ENCODE measurements at places on chromosomes 13 and 19.
A peak's percentile ranks its signal among the peaks of the same experiment; 100 is the strongest.

GRCh38 chr13:20193907-20194631 lies 1.3 kb upstream of the GJB2 start:
- DNase-seq, result no peak

DNA sequence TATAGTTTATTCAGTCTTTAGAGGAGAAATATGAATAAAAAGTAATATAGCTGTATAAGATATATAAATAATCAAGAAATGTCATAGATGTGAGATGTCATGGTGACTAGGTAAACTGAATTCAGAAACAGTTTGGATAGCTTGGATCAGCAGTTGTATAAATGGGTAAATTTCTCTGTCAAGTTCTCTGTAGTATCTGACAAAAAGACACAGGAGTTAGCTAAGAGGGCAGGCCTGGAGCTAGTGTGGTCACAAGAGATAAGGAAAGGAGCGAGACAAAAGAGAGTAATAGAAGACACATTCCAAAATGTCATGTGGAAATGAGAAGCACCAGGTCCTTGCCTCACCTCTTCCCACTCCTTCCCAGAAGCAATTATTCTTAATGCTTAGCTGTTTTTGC lies 349.0 kb downstream of the LMO7 start:
- no peak for DNase-seq

DNA sequence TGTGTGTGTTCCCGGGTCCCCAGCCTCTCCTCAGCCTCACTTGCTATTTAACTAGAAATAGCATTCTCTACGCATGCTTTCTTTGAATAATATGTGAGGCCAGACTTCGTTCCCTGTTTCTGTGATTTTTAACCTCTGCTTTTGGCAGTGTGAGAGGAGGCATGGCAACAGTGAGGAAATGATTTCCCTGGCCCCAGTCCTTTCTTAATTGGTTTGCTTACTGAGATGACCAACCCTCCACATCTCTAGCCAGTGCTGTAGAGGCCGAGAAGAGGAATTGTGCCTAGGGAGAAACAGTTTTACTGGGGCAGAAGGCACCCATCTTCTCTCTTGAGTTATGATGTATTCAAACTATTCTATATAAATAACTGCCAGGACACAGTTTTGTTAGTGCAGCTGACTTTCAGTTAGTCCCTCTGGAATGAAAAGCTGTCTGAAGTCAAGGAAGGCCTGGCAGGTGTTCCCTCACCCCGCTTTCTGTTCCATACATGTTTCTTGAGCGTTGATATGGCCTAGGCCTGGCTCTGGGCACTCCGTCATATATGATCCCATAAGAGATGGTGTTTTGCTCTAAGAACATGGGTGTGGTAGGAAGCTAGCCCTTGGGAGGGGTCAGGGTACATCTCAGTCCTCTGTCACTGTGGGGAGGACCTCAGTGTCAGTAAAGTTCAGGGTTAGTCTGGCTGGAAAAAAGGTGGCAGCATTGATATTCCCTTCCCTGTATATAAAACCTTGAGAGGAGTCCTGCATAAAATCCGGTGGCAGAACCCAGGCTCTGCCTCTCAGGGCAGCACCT lies 73.7 kb upstream of the NPAS1 start:
- DNase-seq, result no peak

DNA sequence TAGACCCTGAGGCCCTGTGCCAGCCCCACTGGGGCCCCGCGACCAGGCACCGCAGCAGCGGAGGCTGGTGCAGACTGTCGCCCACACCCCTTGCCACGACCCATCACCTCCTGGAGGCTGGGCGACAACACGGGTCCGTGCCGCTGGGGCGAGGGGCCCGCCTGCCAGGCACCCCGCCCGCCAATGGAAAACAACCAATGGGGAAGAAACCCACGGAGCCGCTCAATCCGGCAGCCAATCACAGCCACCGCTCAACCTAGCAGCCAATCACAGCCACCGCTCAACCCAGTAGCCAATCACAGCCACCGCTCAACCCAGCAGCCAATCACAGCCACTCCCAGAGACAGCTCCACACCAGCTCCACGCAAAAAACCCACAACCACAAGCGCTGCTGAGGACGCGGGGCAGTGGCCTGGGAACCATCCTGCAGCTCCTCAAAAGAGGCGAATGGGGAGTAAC lies 29.7 kb downstream of the GPX4 start:
- peak; percentile 79 for DNase-seq

DNA sequence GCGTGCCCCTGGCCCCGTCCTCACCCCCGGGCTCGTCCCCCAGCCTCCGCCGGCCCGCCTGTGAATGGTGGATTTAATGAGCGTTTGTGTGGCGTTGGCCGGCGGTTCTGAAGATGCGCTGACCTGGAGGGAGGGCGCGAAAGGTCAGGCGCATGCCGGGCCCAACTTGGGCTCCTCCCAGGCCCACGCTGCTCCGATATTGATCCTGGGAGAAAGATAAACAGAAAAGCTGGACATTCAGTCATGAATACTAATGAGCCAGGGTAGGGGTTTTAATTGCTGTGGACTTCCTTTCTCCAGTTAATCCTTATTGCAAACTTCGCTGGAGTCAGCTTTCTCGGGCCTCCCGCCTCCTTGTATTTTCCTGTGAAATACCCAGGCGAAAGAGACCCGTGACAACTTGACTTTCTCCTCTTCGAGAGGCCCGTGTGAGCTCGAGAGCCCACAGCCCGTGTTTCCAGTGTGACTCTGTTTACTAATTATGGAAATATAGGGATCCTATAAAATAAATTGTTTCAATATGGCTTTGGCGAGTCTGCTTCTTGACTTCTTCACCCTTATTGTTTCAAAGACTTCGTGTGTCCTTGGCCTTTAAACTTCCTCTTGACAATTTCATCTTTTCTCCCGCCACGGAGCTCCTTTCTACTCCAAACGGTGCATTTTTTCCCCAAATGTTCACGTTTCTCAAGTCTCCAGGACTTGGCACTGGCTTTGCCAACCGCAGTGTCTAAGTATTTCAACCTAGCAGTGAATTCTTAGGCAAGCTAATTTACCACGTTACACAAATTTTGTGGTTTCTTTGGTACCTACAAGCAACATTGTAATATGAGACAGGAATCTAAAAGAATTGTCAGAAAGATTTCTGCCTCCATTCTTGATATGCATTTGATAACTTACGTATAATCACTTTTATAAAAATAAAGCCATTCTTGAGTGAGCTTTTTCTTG lies 10.5 kb downstream of the ZIC2 start:
- DNase-seq, result no peak

GRCh38 chr19:55289117-55289796 lies 5.5 kb downstream of the BRSK1 start:
- no peak for DNase-seq

DNA sequence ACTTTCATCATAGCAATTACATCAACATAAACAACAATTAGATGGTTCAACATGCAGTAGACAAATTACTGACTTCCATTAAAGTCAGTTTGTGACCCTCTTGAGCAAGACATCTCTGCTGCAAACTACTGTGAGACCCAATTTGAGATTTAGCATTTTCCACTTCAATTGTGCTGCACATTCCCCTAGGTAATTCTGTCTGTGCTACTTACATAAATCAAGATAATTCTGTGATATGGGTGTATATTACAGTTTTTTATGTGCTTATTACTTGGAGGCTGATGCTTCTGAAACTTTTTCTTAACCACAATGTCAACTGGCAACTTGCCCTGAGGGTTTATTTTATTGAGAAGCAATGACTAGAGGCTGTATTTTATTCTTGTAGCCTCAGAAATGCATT lies 1714.4 kb downstream of the OLFM4 start:
- no peak for DNase-seq

GRCh38 chr19:4087787-4088679 lies 21.3 kb upstream of the ZBTB7A start:
- no peak for DNase-seq

DNA sequence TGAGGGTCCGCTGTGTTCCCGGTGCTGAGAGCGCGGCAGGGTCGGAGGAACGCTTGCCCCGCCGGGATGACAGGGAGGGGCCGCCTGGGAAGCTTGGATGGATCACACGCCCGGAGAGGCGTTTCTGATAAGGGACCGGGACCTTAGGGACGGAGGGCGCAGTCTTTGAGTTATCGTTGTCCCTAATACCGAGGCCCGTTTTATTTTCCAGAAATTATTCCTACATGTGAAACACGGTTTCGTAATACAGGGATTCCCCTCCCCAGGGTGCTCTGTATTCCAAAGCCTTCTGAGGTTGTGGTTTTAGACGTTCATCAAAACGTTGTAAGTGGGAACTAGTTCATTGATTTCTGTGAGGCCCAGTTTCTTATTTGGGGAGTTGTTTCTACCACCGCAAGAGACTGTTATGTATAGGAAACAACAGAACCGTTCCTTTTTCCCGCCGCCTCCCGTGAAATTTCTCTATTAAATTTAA lies 752 bp downstream of the PDCD5 start:
- no peak for DNase-seq

- DNase-seq, result no peak
These were observed 148.7 kb downstream of the COL4A1 start for GRCh38 chr13:110158226-110158625.

GRCh38 chr19:4429256-4429655 lies 26.8 kb downstream of the CHAF1A start:
- DNase-seq, result no peak

DNA sequence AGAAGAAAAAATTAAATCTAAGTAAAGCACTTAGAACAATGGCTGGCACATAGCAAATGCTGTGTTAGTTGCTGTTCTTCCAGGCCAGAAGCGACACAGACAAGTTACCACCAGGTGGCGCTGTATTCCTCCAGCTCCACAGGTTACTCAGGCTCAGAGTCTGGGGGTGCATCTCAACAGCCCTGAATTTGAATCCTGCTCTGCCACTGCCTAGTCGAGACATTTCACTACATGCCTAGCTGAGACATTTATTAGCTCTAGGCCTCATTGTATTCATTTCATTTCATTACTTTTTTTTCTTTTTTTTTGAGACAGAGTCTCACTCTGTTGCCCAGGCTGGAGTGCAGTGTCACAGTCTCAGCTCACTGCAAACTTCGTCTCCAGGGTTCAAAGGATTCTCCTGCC lies 16.4 kb upstream of the CYP2B6 start:
- DNase-seq, result peak; percentile 85

DNA sequence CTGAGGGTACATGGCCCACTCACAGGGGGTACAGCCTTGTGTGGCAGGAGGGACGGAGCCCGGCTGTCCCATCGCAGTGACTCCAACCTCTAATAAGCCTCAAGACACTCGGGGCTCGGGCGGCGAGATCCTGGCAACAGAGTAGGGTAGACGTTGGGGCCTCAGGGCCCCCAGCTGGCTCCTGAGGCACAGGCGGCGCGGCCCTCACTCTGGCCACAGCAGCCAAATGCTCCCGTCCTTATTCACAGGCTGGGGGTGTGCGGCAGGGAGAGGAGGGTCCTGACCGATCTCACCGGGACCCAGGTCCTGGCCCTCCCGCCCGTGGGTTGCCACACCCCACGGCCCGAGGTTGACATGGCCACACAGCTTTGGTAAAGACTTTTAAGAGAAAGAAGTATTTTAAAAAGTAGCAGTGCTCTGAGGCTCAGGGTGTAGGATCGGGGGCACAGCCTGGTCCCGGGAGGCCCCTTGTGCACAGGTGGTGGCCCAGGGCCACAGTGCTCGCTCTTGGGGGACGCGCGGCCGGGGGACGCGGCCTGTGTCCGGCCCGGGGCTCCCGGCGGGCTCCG lies 7.6 kb downstream of the SLC39A3 start:
- no peak for DNase-seq

- DNase-seq, result no peak
These were observed 785.8 kb upstream of the SLC10A2 start for GRCh38 chr13:103852036-103852435.
